ENCODE measurements at places on chromosomes 5 and 9.

GRCh38 chr5:1886846-1887587 lies 4.3 kb upstream of the IRX4 start:
- DNase-seq, result no peak

- DNase-seq, result no peak
Measured at GRCh38 chr5:165360366-165360765, 1854.9 kb downstream of the MAT2B start.

- DNase-seq, result no peak
Measured at GRCh38 chr5:181281077-181281983, 20.4 kb upstream of the TRIM52 start.

DNA sequence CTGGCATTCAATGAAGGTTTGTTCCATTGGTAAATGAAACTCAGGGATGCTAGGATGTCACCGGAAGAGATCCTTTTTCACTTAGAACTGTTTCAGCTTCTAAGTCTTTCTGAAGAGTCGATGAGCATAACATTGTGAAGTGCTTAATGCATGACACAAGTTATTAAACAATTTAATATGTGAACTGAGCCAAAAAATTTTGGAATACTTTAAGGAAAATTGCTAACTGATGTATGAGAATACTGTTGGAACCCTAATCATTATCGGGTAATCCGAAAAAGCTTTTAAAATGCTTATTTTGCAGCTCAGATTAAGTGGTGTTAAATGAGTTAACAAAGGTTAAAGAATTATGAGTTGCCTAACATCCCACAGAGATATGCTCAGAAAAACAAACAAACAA lies 34.9 kb downstream of the DMRT2 start:
- DNase-seq, result no peak

DNA sequence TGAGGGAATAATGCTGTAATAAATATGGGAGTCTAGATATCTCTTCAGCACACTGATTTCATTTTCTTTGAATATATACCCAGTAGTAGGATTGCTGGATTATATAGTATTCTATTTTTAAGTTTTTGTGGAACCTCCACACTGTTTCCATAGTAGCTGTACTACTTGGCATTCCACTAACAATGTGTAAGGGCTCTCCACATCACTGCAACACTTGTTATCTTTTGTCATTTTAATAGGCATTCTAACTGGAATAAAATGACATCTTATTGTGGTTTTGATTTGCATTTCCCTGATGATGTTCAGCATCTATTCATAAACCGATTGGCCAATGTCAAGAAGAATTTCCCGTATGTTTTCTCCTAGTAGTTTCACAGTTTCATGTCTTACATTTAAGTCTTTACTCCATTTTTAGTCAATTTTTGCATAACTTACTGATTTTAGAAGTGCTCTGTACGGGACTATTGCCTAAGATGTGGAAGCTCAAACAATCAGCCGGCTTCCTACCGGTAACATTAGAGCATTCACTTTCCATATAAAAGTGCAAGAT lies 1078.8 kb downstream of the TAF11L14 start:
- no peak for DNase-seq

- DNase-seq, result peak; percentile 3
Measured at GRCh38 chr5:90161414-90161813, 248.1 kb downstream of the CETN3 start.

DNA sequence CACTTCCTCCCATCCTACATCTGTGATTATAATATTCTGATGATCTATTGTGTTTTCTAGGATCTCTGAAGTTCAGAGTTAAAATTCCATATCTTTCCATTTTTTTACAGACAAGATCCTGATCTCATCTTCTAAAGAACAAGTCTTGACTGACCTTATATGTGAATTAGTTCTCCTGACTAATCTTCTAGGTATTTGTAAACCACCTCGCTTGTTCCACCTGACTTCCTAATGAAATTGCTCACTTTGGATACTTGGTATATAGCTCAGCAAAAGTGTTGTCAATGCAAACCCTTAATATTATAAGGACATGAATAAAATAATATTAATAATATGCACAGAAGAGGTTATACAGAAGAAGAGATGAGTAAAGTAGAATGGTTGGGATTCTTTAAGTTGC lies 68.2 kb upstream of the NR4A3 start:
- no peak for DNase-seq

GRCh38 chr9:135920973-135921585 lies 13.7 kb upstream of the CAMSAP1 start:
- DNase-seq, result no peak

DNA sequence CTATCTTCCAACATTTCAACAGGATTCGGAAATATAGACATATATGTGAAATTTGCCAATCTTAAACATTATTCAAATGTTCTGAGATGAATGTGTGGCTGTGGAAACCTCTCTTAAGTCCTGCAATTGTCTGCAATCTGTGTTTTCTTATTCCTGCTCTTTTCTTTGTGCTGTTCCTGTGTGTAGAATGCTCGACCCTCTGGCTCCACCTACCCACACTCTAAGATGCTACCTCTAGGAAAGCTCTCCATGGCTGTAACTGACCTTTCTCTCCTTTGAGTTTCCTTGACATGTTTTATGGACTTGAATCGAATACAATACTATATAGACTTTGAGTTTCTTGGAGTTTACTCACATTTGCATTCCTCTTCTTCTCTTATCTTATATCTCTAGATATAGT lies 120.6 kb upstream of the ASTN2 start:
- no peak for DNase-seq

- DNase-seq, result no peak
Measured at GRCh38 chr9:74577956-74578355, 80.8 kb downstream of the RORB start.

DNA sequence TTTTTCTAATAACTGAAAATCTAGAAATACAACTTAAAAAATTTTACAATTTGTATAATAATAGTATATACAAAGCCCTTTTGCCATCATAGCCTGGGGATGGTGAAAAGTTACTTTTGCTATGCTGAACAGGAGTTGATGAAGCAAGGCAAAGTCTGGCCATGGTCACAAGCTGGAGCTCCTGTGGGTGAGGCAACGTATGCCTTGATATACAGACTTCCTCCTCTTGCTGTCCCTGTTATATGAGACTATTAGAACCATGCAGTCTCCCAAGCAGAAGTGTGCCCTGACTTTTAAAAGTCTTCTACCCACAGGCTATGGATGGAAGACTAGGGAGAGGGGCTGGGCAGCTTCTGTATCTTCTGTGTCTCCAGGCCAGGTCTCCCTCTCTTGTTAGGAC lies 15.7 kb downstream of the FAM151B start:
- no peak for DNase-seq

GRCh38 chr5:80387063-80387768 lies 20.6 kb upstream of the ZFYVE16 start:
- no peak for DNase-seq

- DNase-seq, result no peak
Measured at GRCh38 chr9:35577486-35577885, 27.6 kb upstream of the TESK1 start.

DNA sequence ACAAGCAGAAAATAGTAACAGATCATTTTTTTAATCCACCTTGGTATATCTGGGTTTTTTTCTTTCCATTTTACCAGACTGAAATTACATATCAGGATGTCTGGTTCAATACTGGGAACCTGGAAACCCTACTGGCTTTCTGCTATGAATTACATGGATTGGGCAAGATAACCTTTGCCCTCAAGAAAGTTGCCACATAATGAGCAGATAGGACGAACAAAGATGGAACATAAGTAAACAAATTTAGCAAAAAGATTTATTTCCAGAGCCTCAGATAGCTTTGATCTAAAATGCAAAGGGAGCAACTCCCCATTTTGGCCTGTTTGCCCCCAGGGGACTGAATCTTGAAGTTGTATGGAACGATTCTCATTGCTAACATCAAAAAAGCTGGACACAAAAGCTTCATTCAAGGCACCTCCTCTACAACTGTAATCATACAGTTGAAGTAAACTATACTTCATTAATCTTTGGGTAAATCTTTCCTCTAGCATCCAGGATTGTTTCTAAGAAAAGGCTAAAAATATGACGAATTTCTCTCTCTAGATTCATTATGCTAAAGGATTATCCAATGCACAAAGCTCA lies 131.6 kb upstream of the PTGER4 start:
- no peak for DNase-seq

- DNase-seq, result peak; percentile 19
Measured at GRCh38 chr5:1793301-1793740, 6.3 kb downstream of the MRPL36 start.

GRCh38 chr9:125942125-125942524 lies 195.0 kb downstream of the PBX3 start:
- DNase-seq, result no peak

All from EL (cell line).